ENCODE measurements at places on chromosomes 1 and 21.

GRCh38 chr1:167645625-167646414 lies 15.8 kb downstream of the RCSD1 start:
- DNase-seq: no peak

DNA sequence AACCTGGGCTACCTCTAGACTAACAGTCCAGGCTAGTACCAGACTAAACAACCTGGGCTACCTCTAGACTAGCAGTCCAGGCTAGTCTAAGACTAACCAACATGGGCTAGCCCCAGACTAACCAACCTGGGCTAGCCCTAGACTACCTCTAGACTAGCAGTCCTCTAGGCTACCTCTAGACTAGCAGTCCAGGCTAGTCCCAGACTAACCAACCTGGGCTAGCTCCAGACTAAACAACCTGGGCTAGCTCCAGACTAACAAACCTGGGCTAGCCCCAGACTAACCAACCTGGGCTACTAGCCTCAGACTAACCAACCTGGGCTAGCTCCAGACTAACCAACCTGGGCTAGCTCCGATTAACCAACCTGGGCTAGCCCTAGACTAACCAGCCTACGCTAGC lies 2.0 kb downstream of the TFF2 start:
- no peak for DNase-seq

DNA sequence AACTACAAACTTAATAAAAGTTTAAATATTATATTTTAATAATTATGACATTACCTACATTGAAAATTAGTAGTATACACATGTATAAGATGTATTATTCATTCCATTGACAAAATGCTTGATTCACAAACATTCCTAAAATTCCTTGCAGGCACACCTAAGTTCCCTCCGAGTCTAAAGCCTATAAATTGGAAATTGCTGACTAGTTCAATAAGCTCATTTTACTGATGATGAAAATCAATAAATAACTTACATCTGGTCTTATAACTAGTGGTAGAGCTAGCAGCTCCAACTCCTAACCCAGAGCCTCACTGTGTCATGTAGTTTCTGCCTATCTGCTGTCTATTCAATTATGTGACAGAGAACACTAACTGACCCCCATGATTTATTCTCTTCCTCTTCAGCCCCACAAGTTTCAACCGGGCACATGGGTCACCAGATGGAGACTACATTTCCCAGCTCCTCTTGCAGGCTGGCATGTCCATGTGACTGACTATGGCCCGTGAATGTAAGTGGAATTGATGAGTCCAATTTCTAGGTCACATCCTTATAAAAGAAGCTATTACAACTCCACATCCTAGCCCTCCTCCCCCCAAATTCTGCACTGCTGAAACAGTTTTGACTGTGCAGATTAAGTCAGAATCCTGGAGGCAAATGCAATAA lies 29.6 kb upstream of the LRRC8D start:
- DNase-seq: no peak

DNA sequence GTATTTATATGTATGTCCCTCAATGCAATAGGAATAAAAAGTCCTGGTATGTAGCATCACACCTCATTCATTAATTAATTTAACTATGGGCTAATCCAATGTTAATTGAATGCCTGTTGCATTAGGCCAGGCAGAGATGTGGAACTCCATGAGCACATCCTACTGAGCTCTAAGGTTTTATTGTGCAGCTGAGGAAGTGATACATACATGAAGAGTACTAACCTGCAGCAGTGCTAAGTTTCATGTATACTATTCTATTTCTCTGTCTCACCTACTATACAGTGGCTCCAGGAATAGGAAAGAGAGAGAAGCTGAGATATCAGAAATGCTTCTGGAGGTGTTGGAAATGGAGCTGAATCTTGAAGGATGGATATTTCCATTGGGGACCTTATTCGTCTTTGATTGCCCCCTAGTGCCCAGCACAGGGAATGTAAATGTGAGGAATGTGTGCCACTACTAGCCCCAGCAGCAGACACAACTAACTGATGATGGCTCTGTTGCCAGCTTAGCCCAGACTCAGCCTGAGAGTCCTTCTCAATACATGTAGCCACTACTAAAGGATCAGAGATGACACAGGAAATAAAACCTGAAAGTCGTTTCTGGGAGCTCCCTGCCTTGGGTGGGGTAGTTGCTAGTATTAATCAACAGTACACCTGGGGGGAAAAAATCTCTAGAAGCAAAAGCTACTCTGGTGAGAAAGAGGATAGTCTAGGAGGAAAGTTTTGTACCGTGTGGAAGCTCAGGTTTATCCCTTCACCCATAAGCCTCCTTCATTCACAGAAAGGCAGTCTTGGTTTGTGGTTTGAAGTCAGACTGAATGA lies 173.3 kb upstream of the FOXD3 start:
- no peak for DNase-seq

DNA sequence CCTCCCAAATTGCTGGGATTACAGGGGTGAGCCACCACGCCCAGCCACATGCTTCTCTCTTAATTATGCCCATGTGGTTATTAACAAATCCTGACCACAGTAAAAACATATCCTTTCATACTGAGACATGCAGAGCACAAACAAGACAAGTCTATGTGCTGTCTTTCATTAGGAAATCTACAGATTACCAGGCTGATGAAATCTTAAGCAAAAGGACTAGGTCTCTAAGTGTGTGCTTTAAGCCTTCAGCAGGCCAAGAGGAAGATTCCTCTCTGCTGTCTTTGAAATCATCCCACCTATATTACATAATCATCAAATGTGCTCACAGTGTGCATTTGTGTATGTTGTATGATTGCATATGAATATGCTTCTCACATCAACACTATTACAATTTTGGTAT lies 419.3 kb downstream of the KCTD3 start:
- DNase-seq: no peak

DNA sequence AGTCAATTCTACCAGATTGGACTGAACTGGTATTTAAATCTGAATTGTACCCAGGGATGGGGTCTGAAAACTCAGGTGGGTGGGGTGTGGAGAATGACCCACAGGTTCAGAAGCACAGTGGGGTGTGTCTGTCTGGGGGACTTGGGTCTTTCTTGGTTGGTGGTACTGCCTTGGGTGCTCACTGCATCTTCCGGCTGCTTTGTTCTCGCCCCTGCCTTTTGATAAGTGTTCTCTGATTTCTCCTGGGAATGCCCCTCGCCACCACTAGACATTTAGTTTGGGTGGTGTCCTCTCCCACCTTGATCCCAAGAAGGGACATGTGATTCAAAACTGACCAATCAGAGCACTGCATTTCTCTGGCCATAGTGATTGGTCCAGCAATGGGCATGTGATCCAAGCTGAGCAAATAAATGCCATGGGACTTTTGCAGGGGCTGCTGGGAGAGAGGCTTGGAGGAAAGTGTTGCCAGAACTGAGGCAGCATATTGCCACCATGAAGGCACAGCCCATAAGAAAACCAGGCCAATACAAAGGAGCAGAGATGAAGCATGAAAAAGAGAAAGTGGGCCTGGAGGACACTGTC lies 270.5 kb downstream of the NPHP4 start:
- DNase-seq: no peak

GRCh38 chr1:213330281-213330680 lies 279.2 kb downstream of the RPS6KC1 start:
- DNase-seq: no peak

DNA sequence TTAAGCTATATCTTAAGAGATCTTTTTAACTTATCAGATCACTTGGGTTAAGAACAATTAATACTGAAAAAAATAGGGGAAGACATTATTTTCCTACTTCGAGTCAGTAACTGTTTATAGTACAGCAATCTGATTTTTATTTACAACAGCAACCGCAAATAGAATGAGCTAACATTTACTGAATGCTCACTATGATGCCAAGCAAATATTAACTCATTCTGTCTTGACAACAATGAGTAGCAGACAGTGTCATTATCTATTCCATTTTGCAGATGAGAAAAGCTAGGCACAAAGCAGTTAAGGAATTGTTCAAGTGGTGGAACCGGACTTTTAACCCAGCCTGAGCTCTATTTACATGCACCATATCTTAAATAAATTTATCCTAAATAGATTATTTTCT lies 273.7 kb downstream of the NTNG1 start:
- DNase-seq: no peak

DNA sequence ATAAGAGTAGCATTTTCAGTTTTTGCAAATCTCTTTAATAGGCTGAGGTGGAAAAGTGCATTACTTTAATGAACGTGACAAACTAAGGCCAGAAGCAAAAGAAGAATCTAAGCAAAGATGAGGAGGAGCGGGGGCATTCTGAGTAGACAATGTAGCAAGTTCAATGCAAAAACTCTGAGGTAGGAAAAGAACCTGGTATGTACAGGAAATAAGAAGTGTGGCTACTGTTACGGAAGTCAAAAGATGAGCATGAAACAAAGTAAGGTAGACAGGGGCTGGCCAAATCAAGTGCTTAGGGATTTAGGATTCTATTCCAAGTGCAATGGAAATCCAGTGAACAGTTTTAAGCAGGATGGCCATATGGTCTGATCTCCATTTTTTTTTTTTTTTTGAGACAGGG lies 63.7 kb downstream of the TOR3A start:
- DNase-seq: no peak

GRCh38 chr1:56774067-56774609 lies 45.1 kb downstream of the FYB2 start:
- DNase-seq: no peak

- DNase-seq: no peak
Observed at GRCh38 chr1:43789604-43790550, 82.5 kb downstream of the ST3GAL3 start.

DNA sequence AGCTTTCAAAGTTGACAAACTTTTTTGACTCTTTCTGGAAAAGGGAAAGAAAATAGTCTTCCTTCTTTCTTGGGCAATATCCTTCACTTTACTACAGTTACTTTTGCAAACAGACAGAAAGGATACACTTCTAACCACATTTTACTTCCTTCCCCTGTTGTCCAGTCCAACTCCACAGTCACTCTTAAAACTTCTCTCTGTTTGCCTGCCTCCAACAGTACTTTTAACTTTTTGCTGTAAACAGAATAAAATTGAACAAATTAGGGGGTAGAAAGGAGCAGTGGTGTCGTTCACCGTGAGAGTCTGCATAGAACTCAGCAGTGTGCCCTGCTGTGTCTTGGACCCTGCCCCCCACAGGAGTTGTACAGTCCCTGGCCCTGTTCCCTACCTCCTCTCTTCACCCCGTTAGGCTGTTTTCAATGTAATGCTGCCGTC lies 160.8 kb upstream of the SGIP1 start:
- no peak for DNase-seq

- no peak for DNase-seq
Observed at GRCh38 chr1:244965185-244966030, 101.1 kb upstream of the HNRNPU start.

DNA sequence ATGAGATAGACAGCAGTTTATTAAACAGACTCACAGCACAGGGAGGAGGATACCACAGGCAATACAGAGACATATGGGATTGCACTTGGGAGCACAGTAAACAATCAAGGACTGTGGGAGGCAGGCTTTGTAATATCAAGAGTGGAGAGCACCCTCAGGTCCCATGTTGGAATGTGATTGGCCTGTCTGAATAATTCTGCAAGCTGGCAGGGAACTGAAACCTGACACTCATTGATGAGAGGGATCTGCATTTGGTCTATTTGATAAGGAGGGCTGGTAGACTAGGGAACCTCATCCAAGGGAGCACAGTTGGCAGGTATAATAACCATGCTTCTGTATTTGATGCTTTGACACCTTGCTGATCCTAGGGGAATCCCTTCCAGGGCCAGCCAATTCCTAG lies 69.9 kb upstream of the PRMT6 start:
- no peak for DNase-seq

All from activated CD4-positive, alpha-beta T cell treated with anti-CD3 and anti-CD28 coated beads for 4 hours (primary cell).